ENCODE measurements at places on chromosomes 5 and 9.

GRCh38 chr9:122015170-122015821, 77.8 kb downstream of the TTLL11 start:
- DNase-seq = peak; percentile 52

DNA sequence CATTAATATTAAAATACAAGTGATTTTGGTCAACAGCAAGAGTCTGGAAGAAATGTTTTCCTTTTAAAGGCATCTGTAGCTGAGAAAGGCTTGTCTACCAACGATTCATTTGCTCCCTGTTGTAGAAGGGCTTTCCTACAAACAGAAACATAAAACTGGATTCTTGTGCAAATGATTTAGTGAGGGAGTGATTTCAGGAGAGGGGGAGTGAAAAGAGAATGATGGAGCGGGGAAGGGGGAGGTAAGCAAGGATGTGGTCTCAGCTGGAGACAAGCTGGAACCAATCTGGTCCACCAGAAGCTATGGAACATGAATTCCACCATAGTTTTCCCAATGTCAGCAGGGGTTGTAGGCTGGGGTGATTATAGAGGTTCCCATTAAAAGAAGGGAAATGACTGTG, 196.3 kb downstream of the FBXO4 start:
- DNase-seq = no peak

DNA sequence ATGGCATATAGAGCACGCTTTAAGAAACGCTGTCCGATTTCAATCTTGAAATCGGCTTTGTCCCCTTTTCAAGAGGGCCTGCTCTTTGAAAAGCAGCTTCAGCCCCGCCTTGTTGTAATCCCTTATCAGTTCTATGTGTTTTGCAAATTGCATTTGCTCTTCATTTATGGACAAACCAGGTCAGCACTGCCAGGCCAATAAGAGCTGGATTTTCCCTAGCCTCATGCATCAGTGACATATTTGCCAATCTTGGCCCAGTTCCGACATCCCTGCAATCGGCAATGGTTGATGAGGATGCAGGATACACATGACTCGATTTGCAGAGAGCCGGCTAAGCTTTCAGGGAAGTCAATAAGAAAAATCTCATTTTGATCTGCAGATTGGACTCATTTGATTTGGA, 529.1 kb upstream of the CLINT1 start:
- DNase-seq = no peak

DNA sequence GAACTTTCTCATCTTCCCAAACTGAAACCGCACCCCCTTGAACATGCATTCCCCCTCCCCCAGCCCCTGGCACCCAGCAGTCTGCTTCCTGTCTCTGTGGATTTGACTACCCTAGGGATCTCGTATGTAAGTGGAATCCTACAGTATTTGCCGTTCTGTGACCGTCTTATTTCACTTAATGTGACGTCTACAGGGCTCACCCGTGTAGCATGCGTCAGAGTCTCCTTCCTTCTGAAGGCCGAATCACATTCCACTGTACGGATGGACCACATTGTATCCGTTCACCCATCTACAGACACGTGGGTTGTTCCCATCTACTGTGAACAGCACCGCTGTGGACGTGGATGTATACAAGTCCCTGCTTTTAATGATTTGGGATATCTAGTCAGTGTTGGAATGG, 4.5 kb downstream of the PRRX2 start:
- no peak for DNase-seq

DNA sequence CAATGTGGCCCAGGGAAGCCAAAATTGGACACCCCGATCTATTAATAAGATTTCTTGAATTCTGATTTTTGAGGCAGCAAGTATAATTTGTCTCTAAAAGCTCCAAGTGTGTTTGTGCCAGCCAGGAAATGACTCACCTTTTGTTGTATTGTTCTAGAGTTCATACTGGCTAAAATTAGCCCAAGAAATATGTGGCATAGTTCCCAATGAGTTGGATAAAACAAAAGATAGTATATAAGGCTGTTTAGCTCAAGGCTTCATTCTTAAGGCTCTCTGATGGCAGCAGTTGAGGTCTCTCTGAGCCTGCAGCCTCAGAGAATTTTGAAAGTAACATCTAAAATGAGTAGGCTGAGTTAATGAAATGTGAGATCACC, 21.6 kb downstream of the HMGXB3 start:
- DNase-seq = no peak

GRCh38 chr5:138160706-138161105, 17.7 kb downstream of the BRD8 start:
- no peak for DNase-seq

DNA sequence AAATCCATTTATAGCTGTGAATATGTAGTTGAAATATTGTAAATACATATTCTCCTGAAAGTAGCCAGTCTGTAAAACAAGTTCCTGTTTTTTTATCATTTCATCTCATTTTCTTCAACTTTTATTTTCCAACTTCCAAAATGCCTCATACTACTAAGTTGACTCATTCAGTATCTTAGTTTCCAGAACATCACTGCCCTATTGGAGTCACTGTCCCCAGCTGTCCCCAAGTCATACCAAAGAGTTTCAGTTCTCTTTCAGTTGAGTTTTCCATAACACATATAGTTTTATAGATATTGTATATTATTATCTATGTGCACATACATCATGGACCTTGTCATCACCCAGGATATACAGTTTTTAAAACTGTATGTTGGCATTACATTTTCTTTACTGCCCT, 261.7 kb downstream of the CDH12 start:
- DNase-seq = no peak

DNA sequence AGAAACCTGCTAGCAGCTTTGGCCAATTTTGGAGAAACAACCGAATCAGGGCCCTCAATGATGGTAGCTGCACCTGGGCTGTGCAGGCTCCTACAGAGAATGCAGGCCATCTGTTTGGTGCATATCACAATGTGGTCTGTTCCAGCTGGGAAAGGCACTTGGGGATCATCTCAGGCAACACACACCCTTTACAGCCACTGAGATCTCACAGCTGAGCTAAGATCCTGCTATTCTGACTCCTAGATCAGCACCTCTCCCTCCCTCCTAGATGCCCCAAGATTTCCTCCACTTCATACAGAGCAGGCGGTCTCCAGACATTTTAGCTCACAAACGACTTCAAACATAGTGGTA, 100.7 kb downstream of the SH3TC2 start:
- DNase-seq = no peak

DNA sequence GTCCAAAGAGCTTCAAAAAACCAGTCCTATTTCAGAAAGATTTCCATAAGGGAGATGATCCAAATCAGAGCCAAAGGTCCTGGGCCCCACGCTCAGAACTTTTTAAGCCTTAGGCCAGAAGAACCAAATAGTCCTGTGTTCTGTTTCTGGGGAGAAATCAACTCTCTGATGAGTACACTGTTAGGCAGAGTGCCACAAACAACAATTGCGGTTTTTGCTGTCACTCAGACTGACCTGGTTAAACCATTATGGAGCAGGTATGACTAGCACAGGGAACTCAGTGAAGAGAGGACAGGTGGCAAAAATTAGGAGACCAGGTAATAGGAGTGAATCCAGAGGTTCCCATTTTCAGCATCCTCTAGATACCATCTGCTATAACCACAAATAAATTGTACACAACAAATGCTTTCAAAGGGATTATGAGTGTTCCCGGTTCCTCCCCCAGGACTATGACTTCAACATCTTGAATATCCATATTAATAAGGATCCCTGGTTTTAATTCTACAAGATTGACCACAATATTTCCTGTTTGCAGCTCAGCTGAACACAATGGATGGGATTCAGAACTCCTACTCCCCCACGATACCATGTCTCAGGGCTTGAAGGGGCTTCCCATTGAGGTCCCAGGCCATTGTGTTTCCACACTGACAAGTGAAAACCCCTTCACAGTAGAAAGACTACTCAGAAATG, 52.1 kb upstream of the FREM1 start:
- no peak for DNase-seq

GRCh38 chr9:131635285-131635684, 90.0 kb downstream of the PRRT1B start:
- DNase-seq = peak; percentile 12

DNA sequence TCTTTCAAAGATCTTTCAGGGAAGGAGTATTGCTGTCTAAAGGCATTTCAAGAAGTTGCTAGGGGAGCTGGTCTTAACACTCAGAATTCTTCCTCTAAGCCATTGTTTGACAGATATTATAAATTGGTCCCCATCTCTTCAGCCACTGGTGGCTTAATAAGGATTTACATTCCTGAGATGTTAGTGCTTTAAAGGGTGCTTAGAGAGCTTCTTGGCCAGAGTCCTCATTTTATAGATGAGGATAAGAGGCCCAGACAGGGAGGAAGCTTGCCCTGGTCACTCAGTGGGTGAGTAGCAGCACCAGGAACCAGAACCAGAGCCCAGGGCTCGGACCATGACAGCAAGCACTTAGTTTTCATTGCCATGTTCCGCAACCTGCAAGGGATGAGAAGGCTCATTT, 53.2 kb downstream of the GALNT10 start:
- no peak for DNase-seq

GRCh38 chr9:136198605-136199083, 6.3 kb downstream of the LHX3 start:
- no peak for DNase-seq

DNA sequence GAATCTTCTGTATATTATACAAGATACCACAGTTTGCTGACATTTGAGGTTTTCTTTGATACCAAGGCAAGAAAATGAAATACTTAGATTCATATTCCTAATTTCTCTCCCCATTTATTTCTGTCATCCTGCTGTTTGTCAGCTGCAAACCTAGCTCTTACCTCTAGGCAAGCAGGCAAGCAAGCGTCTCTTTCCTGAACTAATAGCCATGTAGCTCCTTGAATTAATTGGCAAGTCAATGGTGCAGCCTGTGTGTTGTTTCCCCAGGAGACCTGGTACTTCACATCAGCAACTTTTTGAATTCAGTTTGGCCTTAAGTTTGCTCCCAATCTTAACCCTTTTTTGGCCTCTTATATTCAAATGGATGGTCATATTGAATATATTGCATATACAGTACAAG, 573.6 kb upstream of the ARRDC3 start:
- DNase-seq = no peak

DNA sequence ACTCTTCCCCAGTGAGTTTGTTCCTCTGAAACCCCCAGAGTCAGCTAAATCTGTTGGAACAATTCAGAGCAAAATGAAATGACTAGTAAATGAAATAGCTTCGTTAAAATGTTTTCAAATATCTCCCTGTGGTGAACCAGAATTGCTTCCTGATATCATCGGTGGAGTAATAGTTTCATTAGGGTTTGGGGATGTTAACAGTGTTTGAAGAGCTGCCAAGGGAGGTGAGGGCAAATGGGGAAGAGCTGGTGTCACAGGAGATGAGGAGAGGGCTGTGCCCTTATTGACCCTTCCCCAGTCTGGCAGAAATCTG, 4.3 kb upstream of the C7 start:
- no peak for DNase-seq

- no peak for DNase-seq
Measured at GRCh38 chr9:79196606-79197005, 375.2 kb upstream of the TLE4 start.

GRCh38 chr5:177608243-177609075, 8.5 kb downstream of the B4GALT7 start:
- no peak for DNase-seq

GRCh38 chr9:137302118-137302448, at the start of gene NRARP:
Gene NRARP, minus strand, starts transcription at chr9:137302271. Its CDS starts 343 bp downstream, at chr9:137301928.
- peak; percentile 50 for DNase-seq

All from NCI-H446 treated with DMSO at 0.1 percent for 48 hours (cell line).